ENCODE measurements at places on chromosomes 1 and 21.

DNA sequence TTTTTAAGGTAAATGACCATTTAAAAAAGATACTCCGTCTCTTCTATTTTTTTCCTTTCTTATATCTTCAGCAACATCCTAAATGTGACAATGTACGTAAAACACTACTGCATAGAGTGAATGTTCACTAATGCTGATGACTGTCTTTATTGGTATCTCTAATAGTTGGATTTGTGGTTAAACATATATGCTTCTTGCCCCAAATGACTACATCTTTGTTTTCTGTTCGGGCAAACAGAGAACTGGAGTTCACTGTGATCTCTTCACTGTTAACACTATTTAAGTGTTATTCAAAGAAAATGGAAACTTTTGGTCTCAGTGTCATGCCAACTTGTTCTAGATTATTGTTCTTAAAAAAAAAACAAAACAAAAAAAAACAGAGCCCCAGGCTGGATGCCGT is 109.4 kb downstream of the KIF26B start:
- no peak for DNase-seq

DNA sequence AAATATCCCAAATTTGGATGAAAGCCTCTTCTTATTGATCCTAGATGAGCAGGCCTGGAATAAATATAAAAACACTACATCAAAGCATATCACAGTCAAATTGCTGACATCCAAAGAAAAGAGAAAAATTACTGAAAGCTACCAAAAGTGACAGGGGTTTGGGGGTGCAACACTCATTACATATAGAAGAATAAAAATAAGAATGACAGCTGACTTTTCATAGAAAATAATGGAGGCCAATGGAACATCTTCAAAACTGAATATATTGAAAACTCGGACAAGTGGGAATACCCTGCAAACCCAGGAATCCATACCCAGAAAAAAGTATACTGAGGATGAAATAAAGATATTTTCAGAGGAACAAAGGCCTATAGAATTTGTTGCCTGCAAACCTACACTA is 84.0 kb downstream of the FOXJ3 start:
- no peak for DNase-seq

DNA sequence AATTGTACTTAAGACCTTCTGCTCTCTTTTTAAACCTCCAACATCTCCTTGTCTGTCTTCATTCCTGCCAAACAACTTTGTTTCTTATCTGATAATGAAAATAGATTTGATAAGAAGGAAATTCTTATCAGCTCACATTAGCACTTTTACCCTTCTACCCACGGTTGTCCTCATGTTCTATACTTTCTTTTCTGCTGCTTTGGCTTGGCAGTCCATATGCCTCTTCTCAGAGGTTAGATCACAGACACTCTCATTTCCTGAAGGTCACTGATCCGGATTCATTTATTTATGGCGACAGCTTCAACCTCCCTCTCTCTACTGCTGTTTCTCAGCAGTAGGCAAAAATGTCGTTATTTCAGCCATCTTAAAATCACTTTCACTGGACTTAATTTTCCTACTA is 2015.8 kb downstream of the NCAM2 start:
- no peak for DNase-seq

GRCh38 chr1:233998456-233998855 is 94.0 kb downstream of the SLC35F3 start:
- no peak for DNase-seq
